ENCODE measurements at places on chromosomes 11 and 22.

GRCh38 chr11:77467233-77467632 is 6.7 kb downstream of the PAK1 start:
- DNase-seq: no peak

DNA sequence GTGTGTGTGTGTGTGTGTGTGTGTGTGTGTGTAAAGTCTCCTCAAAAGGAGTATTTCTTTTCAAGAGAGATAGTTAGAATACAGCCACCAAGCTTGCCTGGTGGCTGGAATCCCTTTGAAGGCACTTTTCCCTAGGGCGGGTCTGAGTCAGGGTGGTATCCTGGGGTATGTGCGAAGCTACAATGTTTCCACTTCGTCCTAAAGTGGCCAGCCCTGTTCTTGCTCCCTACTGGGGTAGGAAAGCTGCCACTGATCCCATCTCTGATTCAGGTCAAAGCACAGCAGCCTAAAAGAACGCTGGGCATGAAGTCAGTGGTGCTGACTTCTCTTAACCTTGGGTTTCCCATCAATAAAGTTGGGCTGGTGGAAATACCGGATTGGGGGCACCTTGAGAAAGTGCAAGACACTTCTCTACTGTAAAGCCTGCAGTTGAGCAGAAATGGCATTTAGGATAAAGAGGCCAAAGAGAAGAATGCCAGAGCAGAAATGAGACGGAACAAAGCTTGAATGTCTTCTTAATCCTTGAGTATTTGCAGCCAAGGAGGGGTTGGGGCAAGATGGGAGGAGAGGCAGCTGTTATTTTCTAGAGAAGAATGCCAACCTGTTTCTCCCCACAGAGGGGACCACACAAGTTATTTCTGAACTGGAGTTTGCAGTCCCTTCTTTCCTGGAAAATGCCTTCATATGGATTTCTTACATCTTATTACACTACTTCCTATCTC is 35.3 kb downstream of the ZNRF3 start:
- no peak for DNase-seq

- DNase-seq: no peak
Observed at GRCh38 chr11:1281326-1281973, 28.0 kb downstream of the TOLLIP start.

DNA sequence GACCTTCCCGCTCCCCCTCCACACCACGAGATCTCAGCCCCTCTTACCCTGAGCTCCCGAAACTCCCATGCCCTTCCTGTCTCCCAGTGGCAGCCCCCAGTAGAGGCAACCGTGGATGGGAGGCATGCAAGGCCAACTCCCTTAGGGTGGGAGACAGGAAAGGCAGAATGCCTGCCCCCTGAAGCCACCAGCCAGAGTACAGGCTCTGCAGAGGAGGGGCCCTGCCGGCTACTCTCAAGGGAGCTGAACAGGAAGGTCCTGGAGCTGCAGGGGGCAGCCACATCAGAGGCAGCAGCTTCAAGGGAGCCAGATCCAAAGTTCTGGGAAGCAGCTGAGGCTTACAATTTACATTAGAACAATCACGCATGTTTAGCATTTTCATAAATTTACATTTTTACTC is 38.3 kb downstream of the PDE2A start:
- DNase-seq: no peak

- no peak for DNase-seq
Observed at GRCh38 chr11:108733479-108734116, 68.7 kb downstream of the DDX10 start.

DNA sequence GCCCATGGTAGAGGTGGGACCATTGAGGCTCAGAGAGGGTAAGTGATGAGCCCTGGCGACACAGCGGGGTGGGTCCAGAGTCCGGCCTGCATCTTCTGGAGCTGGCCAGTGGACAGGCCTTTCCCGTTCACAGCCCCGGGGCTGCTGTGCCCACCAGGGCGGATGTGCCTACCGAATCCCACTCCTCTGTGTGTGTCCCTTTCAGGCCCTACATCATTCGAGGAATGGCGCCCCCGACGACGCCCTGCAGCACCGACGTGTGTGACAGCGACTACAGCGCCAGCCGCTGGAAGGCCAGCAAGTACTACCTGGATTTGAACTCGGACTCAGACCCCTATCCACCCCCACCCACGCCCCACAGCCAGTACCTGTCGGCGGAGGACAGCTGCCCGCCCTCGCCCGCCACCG is 11.9 kb upstream of the PPP6R3 start:
- DNase-seq: no peak

GRCh38 chr22:38034278-38034882 is 22.8 kb upstream of the PICK1 start:
- no peak for DNase-seq

GRCh38 chr11:117095284-117096161 is 2.7 kb downstream of the SIK3 start:
- no peak for DNase-seq

- DNase-seq: no peak
Observed at GRCh38 chr11:2950825-2951224, 21.6 kb upstream of the PHLDA2 start.

DNA sequence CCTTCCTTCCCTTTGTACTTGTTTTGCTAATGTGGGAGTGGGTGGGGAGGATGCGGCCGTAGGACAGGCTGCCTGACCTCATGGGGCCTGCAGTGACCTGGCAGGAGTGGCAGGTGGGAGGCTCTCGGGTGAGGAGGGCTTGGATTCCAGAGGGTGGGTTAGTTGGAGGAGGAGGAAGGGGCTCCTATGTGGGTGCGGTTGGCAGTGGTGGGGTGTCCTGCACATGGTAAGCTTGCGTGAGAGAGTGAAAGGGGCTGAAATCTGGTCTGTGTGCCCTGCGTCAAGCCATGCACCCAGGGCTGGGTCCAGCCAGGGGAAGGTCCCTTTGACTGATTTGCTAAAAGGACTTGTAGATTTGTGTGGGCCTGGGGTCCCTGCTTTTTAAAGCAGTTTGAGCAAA is 90.7 kb upstream of the OR4B1 start:
- no peak for DNase-seq

Data from activated CD8-positive, alpha-beta memory T cell treated with anti-CD3 and anti-CD28 coated beads for 4 hours (primary cell).